ENCODE measurements at places on chromosomes 2 and 18.

- no peak for DNase-seq
These were observed 124.8 kb downstream of the GALR1 start for GRCh38 chr18:77374446-77374805.

GRCh38 chr2:11375689-11376027, 31.2 kb upstream of the ROCK2 start:
- no peak for DNase-seq

- no peak for DNase-seq
These were observed 363.5 kb upstream of the TNP1 start for GRCh38 chr2:217223222-217223930.

DNA sequence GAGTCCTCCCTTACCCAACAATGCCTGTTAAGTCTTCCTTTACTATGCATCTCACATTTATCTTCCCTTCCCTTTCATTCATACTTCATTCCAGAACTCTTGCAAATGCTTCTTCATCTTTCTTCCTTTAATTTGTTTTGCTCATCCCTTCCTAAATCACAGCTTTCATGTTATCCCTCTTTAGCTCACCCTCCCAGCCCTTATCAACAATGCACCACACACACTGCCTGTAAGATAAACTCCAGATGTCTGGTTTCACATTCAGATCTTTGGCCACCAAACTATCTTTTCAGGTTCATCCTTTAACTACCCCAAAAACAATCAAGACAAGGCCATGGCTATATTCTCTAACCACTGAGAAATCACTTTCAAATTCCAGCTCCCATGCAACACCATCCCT, 3.4 kb downstream of the CCDC93 start:
- no peak for DNase-seq

GRCh38 chr18:10919851-10920250, 229.5 kb downstream of the PIEZO2 start:
- DNase-seq: no peak

- DNase-seq: no peak
These were observed 10.7 kb upstream of the FAM136A start for GRCh38 chr2:70312560-70312959.

DNA sequence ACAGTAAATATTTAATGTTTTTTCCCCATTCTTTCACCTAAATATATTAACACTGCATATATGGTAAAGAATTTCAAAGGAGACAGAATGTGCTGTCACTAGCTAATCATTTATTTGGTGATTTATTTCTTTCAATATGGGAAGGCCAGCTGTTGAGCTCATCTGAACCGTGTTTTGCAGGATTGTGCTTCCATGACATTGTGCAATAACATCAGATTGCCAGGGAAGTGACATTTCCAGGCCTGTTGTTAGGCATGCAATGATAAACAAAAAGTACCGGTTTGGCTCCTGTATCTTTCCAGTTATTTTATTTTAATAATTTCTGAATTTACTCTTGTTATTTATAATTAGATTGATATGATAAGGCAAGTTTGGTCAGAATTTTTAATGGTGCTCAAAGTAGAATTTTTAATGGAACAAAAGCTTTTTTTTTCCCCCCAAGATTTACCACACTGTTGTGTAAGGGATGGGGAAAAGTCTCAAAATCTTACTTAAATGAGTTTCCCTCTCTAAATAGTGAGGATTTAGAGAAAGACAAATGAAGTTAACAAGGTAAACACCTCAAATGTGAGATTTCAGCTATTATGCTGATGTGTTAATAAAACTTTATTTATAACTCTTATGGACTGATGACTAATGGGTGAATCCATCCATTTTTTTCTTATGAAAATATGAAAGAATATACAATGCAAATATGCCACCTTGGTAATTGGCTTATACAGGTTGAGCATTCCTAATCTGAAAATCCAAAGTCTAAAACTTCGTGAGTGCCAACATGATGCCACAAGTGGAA, 52.7 kb downstream of the MALT1 start:
- no peak for DNase-seq

DNA sequence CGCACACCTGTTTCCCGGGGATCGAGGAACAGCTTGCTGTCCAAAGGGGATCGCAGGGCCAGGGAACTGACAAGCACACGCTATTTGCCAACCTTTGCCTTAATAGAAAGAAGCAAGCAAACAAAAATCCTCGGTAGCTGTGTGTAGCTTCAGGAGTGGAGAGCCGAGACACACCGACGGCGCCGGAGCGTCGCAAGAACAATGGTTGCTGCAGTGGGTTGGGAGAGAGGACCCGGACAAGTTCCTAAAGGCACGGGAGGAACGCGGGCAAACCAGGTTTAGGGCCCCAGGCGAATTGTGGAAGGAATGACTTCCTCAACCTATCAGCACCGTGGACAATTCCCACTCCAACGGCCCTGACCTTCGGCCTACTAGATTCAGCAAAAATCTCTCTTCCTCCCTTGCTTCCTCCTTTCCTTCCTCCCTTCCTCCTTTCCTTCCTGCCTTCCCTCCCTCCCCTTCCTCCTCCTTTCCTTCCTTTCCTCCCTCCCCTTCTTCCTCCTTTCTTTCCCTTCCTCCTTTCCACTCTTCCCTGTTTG, 4.9 kb upstream of the NEUROD1 start:
- no peak for DNase-seq

DNA sequence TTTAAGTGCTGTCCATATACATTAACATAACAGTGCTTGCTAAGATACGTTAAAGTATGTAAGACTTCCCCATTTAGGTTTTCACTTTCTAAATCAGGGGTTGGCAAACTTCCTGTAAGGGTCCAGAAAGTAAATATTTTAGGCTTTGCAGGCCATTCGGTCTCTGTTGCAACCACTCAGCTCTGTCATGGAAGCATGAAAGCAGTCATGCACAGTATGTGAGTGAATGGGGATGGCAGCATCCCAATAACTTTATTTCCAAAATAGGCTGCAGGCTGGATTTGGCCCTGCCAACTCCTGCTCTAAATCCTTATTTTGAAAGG, 128.7 kb downstream of the PLA2R1 start:
- no peak for DNase-seq
